ENCODE measurements at places on chromosomes 4 and X. TPM values are rescaled to one million over a fixed set of nuclear protein-coding genes. Genes with fewer than 3 reads are reported as not detected.

The GPR50 gene
- total RNA-seq: not detected

The NIPAL1 gene
- 4.4 TPM for total RNA-seq

DNA sequence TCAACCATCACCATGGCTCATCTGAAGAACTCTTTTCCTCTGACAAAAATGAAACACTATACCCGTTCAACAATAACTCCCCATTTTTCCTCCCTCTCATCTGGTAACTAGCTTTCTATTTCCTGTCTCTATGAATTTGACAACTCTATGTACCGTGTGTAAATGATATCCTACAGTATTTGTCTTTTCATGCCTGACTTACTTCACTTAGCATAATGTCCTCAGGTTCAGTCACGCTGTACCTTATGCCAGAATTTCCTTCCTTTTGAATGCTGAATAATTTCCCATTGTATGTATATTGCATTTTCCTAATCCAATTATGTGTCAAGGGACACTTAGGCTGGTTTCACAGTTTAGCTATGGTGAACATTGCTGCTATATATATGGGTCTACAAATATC is 18.2 kb downstream of the MAGEA9 start:
- H3K27ac ChIP-seq: no peak overlapping the region
- no peak overlapping the region for H3K4me3 ChIP-seq
- no peaks in the 10 kb centered on the region for H3K36me3 ChIP-seq
- H3K4me1 ChIP-seq: no peaks in the 10 kb centered on the region

DNA sequence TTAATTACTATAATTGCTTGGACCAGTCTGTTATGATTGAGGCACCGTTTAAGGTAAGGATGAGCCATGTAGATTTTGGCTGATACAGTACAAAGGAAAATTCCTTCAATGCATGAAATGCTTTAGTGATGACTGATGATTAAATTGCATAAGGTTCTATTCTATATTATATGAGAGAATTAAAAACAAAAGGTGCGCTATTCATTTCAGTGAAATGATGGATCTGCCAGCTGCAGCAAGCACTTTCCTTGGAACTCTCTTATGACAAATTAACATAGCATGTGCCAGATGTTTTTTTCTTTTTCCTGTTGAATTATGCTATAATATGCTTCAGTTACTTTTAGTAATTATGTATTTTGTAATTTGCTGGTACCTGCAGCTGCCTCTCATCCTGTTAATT is 98.5 kb downstream of the JADE1 start:
- no peaks in the 10 kb centered on the region for H3K4me1 ChIP-seq
- H3K27me3 ChIP-seq: no peaks in the 10 kb centered on the region
- H3K27ac ChIP-seq: no peak overlapping the region
- H3K36me3 ChIP-seq: no peaks in the 10 kb centered on the region

DNA sequence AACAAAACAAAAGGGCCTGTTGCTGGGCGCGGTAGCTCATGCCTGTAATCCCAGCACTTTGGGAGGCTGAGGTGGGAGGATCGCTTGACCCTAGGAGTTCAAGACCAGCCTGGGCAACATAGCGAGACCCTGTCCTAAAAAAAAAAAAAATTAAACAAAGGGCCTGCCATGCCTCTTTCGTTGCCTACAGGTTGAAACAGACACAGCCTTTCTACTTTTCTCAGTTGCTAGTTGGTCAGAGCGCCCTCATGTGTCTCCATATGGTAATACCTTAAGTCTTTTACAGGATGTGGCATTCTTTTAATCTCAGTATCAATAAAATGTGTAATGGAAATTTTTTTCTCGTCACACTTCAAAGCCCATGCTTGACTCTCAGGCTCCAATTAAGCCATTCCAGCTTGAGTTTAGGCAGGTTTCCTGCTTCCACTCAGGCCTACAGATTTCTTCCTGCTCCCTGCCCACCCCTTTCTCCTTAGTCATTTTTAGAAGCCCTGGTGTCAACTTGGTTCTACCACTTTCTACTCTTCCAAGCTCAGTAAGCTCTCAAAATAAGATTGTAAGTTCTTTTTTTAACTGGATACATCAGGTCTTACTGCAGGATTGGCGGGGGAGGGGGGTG is 4.6 kb upstream of the SOWAHD start:
- H3K4me3 ChIP-seq: no peak overlapping the region
- H3K27ac ChIP-seq: no peak overlapping the region
- no peaks in the 10 kb centered on the region for H3K36me3 ChIP-seq
- no peaks in the 10 kb centered on the region for H3K27me3 ChIP-seq
- H3K4me1 ChIP-seq: no peaks in the 10 kb centered on the region

DNA sequence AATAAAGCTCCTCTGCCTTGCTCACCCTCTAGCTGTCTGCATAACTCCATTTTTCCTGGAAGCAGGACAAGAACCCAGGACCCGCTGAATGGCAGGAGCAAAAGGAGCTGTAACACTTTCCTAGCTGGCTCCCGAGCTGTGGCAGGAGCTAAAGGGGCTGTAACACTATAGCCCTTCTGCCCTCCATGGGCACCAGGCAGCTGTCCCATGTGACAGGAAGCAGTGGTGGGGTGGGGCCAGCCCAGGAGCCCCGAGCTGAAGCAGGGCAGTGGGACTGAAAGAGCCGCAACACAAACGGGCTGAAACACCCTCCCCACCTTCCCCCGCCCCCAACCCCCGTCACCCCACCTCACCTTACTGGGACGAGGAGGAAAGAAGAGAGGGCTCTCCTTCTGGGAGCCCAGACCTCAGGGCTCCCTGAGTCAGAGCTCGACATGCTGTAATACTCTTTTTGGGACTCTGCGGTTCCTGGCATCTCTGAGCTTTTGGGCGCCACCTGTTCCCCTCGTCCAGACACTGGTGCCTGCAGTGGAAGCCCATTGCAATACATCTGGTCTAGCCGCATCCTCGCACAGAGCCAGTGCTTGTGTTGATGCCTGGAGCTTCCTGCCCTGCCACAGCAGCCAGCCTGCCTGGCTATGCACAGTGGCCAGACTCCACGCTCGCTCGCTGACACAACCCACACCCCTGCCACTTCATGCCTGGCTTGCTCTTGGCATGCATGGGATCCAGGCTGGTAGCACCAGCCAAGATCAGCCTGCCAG is 39.4 kb downstream of the PPM1K start:
- H3K27ac ChIP-seq: no peak overlapping the region
- H3K4me3 ChIP-seq: no peak overlapping the region
- no peaks in the 10 kb centered on the region for H3K27me3 ChIP-seq
- no peaks in the 10 kb centered on the region for H3K36me3 ChIP-seq

GRCh38 chr4:188960411-188961093 is 821.3 kb downstream of the TRIML1 start:
- no peak overlapping the region for H3K27ac ChIP-seq
- no peaks in the 10 kb centered on the region for H3K4me1 ChIP-seq
- no peaks in the 10 kb centered on the region for H3K36me3 ChIP-seq
- H3K4me3 ChIP-seq: no peak overlapping the region
- DNase-seq: no peak

DNA sequence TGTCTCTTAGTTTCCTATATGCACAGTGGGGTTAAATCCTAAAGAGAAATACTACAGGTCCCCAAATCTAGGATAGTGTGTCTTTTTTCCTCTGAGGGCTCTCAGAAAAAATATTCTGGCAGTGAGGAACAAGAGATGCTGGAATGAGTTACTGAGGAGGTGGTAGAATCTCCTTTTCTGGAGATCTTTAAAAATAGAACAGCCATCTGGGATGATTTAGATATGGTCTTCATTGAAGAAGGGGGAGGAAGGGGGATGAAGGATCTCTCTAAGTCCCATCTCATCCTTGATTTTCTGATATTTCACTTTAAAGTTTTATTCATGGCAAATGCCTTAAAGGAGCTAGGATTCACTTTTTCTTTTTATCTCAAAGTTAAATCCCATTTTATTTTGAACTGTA is 235.0 kb downstream of the MAML3 start:
- no peaks in the 10 kb centered on the region for H3K36me3 ChIP-seq
- peaks cover 67% of the 10 kb centered on the region for H3K4me1 ChIP-seq
- DNase-seq: no peak
- H3K27ac ChIP-seq: peak overlapping the region; percentile 10
- H3K27me3 ChIP-seq: no peaks in the 10 kb centered on the region
